Stimulated activated CD4-positive, alpha-beta T cell treated with anti-CD3 and anti-CD28 coated beads, TNF-alpha, amount 100 ng/mL, for 24 hours (primary cell): ENCODE measurements at places on chromosomes 7 and 10.

DNA sequence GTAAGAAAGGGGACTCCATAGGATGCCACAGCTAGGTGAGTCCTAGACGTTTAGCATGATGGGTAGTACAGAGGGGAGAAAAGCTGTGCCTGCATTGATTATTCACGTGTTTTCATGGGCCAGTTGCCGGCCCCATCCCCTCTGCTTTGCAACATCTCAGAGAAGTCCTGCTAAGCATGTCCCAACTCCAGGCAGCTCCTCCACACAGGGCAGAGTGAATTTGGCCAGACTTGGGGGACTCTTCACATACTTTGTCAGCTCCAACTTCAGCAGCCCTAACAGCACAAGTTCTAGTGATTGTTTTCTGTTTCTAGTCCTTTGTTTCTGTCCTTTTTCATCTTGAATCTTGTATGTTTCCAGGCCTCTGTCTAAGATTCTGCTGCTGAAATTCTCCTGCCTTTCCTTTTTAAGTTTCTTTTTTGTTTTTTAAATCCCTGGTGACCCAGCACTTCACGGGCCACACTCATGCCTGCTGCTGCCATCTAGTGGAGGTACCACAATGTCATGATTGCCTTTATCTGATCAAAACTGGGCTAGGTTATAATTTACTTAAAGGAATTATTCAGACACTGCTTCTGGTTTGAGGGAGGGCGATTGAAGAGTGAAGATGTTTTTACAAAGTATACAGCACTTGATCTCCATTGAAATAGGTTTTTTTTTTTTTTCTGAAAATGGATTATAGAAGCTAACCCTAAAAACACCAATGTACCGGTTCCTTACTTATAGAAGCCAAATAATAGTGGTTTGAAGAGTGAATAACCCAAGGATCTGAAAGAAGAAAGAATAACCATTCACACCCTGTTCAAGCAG lies 276.9 kb downstream of the CSTF2T start:
- DNase-seq: no peak

GRCh38 chr10:43262902-43263466 lies 3.9 kb downstream of the RASGEF1A start:
- DNase-seq: no peak

DNA sequence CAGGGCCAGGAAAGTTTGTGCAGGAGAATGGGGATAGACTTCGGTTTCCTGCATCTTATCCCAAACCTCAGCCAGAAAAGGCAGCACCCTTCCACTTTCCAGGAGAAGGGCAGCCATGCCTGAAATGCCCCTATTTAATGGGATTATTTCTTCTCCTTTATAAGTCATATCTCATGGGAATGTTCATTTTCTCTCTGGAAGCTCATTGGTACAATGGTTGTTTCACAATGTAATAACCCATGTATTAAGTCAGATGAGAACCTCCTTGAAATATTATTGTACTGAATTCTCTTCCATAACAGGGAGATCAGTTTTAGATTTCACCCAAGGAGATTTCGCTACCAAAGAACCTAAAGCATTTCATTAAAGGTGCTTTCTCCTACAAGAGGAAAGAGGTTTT lies 457.5 kb downstream of the KCNMA1 start:
- DNase-seq: no peak

- DNase-seq: no peak
Measured at GRCh38 chr7:102230593-102230992, 56.1 kb upstream of the SH2B2 start.

DNA sequence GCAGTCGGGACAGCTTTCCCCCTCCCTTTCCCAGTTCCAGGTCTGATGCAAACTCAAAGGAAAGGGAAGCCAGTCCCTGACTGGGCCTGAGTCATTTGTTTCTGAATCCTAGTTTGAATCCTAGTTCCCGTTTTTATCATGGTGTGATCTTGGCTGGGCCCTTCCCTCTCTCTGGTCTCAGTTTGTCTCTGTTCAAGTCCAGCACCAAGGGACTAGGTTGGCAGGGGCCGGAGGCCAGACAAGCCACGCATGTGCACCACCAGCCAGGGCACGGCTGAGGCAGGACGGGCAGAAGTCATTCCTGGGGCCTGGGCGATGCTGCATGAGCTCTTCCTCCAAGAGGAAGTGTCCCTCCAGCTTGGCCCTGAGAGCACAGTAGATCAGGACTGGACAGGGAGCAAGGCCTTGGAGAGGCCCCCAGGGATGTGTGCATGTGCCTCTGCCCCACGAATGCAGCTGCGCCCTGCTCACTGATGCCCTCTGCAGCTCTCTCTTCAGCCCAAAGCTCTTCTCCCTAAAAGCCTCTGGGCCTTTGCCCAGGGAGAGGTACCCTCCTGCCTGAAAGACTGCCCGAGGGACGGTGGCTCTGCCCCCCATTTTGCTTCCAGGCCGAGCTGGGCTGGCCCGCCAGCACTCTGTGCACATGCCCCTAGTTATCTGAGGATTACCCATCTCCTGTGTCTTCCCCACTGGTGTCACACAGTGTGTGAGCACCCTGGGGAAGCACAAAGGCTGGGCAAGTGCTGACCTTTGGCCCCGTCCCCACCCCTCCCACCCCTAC lies 86.7 kb downstream of the ZMIZ1 start:
- DNase-seq: no peak

GRCh38 chr10:47159361-47160260 lies 140.4 kb upstream of the GDF10 start:
- DNase-seq: no peak

DNA sequence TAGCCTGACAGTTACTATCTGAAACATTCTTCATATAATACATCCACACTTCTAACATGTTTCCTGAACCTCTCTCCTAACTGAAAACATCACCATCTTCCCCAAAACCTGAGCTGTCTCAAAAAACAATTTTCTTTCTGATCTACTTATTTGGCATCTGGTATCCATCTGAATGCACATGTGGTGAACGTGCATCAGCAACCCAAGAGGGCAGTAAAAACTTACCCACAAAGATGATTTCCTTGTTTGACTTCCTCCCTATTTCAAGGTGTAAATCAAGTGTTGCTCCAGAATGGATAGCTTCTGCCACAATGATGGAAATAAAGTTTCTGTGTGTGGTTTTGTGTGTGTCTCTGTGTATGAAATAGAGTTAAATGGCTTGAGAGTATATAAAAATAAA lies 500.4 kb downstream of the MAGI2 start:
- no peak for DNase-seq
